ENCODE measurements at places on chromosomes 1 and 21.

- peak; percentile 39 for DNase-seq
Observed at GRCh38 chr1:112818990-112819689, 104.0 kb upstream of the PPM1J start.

DNA sequence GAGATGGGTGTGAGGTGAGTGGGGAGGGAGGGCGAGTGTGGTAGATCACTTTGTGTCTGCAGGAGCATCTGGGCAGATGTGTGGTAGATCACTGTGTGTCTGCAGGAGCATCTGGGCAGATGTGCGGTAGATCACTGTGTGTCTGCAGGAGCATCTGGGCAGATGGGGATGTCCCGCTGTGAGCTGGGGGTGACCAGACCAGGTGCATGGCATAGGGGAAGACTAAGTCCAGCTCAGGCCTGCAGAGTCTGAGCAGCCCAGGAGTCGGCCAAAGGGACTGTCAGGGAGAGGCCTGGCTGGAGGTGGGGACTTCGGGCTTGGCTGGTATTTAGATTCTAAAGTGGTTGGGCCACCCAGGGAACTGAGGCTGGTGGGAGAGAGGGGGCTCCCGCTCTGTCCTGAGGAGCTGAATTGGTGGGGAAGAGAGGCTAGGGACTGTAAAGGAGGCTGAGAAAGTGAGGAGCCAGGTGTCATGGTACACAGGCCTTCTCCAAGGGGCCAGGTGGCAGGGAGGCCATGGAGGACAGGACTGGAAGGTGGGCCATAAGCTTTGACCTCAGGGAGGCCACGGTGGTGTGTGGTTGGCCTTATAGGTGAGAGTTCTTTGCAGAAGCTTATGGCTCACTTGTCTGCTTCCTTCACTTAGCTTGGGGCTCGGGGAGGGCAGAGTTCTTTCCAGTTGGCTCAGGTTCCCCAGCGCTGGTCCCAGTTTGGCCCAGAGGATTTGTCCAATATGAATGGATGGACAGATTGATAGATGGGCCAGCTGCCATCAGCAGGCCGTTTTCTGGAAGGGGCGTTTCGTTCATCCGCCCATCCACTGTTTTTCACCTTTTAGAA lies 15.6 kb downstream of the ZNF362 start:
- DNase-seq: no peak

DNA sequence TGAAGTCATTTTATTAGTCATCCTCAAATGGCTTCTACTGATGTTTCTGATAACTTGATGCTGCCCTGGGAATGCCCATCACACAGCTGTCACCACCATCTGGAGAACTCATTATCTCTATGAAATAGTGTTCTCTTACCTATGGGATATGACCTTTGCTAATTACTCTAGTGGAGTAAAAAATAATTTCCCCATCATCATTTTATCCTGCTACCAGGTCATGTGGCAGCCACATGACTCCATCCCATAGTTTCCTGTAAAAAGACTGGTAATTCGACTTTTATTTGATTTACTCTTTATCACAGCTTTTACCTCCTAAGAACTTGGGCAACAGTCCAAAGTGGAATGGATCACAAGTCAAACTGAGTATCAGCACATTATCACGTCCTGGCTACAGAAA lies 76.1 kb upstream of the USP25 start:
- DNase-seq: no peak

- DNase-seq: no peak
Observed at GRCh38 chr1:172138634-172139033, 281.9 kb upstream of the C1orf105 start.

GRCh38 chr1:234721476-234722269 lies 111.7 kb upstream of the IRF2BP2 start:
- DNase-seq: peak; percentile 46

DNA sequence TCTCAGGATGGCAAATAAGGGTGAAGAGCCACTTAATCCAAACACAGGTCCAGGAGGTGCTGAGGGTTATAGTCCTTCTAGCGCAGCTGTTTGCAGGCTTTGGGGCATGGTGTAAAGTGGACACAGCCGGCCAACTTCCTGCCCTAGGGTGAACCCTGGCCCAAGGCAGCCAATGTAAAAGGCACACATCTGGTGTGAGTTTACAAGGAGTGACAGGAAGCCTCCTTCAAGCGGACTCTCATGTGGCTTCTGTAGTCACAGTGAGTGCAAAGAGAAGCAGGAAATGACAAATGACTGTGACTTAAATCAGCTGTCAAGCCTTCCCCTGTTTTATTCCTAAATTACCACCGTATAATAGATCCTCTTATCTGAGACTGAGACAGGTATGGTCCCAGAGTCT lies 213.0 kb downstream of the CRB1 start:
- DNase-seq: no peak

GRCh38 chr1:100349246-100349645 lies 3.1 kb upstream of the CDC14A start:
- peak; percentile 40 for DNase-seq

GRCh38 chr1:25836695-25837094 lies 16.9 kb downstream of the MTFR1L start:
- no peak for DNase-seq

DNA sequence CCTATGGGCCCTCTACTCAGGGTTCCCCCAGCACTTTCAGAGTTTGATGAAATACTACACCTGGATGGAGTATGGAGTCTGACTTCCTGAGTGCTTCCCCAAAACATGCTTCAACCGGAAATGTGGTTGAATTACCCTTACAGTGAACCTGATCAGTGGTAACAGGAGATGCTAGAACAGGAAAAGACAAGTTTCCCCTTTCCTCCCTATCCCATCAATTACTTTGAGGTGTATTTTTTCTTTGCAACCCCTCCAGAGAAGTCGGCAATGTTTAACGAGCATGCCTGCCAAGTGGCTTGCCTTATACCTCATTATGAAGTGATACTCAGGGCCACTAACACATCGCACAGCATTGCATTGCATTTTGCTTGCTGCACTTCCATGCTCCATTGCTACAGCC lies 7.0 kb downstream of the KRTAP15-1 start:
- DNase-seq: no peak

GRCh38 chr1:161261261-161262235 lies 3.0 kb downstream of the PCP4L1 start:
- DNase-seq: no peak

DNA sequence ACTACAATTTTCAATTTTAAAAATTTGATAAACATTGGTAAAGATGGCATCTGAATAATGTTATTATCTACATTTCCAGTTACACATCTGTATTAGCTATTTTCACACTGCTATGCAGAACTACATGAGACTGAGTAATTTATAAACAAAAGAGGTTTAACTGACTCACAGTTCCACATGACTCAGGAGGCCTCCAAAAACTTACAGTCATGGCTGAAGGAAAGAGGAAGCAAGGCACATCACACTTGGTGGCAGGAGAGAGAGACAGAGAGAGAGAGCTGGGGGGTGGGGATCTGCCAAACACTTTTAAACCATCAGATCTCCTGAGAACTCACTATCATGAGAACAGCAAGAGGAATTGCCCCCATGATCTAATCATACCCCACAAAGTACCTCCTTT lies 850.0 kb downstream of the LTN1 start:
- no peak for DNase-seq

DNA sequence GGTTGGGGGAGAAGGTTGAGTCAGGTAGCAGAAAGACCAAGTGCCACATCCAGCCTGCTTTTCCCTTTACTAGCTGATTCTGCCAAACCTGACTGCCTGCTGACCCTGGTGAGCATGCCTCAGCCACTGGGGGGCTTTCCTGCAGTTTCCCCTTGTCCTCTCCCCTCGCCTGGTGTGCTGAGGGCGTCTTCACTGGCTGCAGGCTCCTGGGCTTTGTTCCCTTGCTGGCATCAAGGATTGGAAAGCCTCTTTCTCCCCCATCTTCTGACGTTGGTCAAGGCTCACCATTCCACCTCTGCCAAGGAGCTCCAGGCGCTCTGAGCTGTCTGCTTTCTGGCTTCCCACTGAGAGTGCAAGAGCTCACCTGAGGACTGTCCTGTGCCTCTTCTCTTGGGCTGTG lies 28.4 kb downstream of the MAN1C1 start:
- no peak for DNase-seq

- peak; percentile 29 for DNase-seq
Observed at GRCh38 chr1:235127732-235128455, 743 bp downstream of the TOMM20 start.

DNA sequence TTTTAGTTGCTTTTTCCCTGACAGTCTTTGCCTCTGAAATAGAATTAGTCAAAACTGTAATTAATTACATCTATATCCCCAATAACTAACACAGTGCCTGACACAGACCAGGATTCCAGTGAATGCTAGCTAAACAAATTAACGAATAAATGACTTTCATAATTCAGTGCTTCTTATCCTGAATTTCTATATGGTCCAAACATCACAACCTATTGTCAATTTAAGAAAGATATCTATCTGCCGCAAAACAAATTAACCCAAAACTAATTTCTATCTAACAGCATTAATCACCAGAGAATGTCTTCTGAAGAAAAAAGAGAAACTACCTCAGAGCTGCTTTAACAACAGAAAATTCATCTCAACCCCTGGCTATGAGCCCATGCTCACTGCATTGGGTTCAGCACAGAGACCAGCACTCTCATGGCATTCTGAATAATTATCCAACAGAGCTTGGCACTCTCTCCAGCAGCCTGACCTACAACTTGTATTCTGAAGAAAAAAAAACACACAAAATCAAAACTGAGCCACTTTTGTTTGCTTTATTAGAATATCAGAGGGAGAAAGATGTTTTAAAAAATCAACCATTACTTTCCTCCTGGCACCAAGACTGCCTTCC lies 547.3 kb upstream of the BEND5 start:
- DNase-seq: no peak

DNA sequence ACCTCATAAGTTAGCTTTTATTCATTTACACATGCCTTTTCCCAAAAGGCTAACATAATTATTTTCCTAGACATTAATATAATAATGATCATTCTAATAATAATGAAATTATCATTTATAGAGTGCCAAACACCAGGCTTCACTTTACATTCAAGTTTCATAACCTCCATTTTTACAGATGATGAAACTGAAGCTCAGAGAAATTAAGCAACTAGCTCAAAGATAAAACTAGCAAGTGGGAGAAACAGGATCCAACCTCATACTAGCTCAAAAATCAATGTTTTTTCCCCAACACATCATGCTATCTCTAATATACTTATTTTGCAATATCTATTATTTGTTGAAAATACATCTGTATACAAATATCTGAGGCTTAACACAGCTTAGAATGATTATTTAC lies 14.0 kb downstream of the LPGAT1 start:
- no peak for DNase-seq

GRCh38 chr1:3550511-3551289 lies 60.6 kb downstream of the MEGF6 start:
- no peak for DNase-seq

DNA sequence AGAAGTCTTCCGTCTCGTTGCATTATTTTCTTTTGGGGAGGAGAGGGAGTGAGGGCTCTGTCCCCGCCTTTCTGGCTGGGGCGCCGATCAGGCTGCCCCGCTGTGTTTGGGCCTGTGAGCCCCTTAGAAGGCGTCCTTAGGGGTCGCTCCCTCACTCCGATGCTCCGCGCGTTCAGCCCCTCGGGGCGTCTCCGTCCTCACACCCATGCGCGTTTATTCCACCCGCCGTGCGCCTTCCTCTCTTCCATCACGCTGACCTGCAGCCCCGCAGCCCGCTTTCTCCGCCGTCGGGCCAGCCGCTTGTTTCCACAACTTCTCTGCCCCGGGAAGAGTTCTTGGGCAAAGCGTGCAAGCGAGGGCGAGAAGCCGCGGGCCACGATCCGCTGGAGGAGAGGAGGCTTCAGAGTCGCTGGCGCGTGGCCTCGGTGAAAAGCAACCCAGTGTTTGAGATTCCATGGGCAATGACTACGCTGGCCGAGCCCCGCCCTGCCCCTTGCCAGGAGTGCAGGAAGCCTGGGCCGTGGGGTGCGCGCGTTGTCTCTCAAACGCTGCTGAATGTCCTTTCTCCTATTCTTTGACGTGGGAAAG lies 27.7 kb downstream of the TRIM11 start:
- no peak for DNase-seq

DNA sequence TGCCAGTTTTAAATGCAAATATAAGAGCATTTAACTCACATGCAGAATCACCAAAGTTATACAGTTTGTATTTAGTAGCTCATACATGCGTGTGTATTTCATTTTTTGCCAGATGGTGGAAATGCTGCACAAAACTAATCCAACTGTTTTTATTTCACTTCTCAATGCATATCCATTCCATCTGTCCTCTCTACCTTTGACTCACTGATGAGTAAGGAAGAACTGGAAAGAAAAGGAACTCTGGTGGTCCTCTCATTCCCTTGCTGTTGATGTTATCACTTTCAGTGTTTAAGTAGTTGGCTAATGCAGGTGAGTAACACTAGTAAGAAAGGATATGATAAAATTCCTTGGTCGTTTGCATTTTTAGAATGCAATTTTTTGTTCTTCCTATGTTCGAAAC lies 5.7 kb upstream of the SLC1A7 start:
- no peak for DNase-seq

GRCh38 chr1:175537571-175537970 lies 205.8 kb downstream of the TNR start:
- no peak for DNase-seq

- DNase-seq: no peak
Observed at GRCh38 chr1:206723462-206723804, 38.7 kb downstream of the MAPKAPK2 start.

GRCh38 chr1:13228343-13228781 lies 2.4 kb upstream of the PRAMEF18 start:
- peak; percentile 57 for DNase-seq

- no peak for DNase-seq
Observed at GRCh38 chr1:4830707-4831106, 176.3 kb downstream of the AJAP1 start.

GRCh38 chr1:167683641-167684502 lies 37.9 kb upstream of the MPZL1 start:
- no peak for DNase-seq

- DNase-seq: no peak
Observed at GRCh38 chr1:92933459-92933858, 27.8 kb downstream of the DIPK1A start.

DNA sequence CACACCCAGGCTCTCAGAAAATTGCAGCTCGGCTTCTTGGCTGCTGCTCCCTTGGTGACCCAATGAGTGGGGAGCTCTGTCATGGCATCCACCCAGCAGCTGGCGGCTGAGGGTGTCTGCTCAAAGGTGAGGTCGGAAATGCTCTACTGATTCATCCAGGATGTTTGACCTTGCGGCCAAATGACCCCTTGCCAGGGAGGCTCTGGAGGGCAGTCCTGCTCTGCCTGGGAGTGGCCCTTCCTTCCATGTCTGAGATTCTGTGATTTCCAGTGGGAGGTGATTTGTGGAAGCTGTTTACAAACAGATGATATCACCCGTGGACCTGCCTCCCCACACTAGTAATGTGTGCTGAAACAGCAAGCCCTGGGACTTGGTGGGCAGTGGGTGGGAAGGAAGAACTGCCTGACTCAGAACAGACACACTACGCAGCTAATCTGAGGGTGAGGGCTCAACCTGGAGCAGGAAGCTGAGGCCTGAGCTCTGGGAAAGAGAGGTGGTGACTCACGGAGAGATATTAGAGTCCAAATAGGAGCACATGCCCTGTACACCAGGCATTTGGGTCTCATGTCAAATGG lies 3.0 kb downstream of the CRCT1 start:
- DNase-seq: no peak

- no peak for DNase-seq
Observed at GRCh38 chr1:15350551-15351200, 59.0 kb upstream of the EFHD2 start.

All from hematopoietic multipotent progenitor cell treated with erythropoietin and hydrocortisone succinate and interleukin-3 and kit ligand, for 8 days (in vitro differentiated cells).